A549 (cell line): ENCODE measurements at places on chromosomes 4 and X.

GRCh38 chrX:129600981-129601424, 53.8 kb downstream of the APLN start:
- DNase-seq = peak; percentile 30

DNA sequence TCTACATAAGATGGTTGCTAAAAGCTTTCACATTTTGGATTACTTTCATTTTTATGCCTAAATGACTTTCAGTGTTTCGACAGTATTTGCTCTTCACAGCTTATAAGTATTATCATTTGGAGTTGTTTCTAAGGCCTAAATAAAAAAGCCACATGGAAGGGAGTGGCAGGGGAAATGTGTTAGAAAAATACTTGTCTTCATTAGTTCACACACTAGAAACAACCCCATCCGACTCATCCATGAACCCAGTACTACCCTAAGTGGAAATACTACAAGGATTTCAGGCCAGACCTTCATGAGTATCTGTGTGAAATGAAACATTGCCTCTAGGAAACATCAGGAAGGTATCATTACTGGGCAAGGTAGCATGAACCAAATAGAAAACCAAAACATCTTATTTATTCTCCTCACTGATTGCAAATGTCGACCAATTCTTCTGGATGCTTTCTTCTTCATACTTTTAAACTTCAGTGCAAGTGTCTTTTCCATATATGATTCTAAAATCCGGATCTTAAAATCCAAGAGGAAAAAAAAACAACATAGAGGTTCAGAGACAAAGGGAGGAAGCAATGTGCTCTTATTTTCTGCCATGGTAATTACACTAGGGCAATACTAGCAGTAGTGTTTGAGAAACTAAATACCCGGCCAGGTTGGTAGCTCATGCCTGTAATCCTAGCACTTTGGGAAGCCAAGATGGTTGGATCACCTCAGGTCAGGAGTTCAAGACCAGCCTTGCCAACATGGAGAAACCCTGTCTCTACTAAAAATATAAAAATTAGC, 349.4 kb downstream of the ARHGAP24 start:
- DNase-seq = no peak

DNA sequence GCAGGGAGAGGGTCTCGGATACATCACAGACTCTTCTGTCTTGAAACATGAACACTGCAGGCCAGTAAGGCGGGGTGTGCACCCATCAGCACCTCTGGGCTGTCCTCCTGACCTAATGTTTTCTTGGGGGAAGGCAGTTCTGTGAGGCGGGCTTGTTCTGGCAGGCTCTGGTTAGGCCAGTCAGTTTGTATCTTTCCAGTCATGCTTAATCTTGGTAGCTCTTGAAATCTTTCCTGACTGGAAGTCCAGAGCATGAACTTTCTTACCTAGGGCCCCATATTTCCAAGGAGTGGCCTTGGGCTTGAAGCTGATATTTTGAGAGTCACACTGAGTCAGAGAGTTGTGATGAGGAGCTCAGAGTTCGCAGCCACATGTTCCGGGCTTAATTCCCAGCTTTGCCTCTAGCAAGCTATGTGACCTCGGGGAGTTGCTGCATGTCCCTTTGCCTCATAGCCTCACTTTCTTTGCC, 54.2 kb upstream of the RASSF6 start:
- DNase-seq = no peak

- DNase-seq = no peak
These were observed 755.8 kb downstream of the RPA4 start for GRCh38 chrX:97639526-97639925.

DNA sequence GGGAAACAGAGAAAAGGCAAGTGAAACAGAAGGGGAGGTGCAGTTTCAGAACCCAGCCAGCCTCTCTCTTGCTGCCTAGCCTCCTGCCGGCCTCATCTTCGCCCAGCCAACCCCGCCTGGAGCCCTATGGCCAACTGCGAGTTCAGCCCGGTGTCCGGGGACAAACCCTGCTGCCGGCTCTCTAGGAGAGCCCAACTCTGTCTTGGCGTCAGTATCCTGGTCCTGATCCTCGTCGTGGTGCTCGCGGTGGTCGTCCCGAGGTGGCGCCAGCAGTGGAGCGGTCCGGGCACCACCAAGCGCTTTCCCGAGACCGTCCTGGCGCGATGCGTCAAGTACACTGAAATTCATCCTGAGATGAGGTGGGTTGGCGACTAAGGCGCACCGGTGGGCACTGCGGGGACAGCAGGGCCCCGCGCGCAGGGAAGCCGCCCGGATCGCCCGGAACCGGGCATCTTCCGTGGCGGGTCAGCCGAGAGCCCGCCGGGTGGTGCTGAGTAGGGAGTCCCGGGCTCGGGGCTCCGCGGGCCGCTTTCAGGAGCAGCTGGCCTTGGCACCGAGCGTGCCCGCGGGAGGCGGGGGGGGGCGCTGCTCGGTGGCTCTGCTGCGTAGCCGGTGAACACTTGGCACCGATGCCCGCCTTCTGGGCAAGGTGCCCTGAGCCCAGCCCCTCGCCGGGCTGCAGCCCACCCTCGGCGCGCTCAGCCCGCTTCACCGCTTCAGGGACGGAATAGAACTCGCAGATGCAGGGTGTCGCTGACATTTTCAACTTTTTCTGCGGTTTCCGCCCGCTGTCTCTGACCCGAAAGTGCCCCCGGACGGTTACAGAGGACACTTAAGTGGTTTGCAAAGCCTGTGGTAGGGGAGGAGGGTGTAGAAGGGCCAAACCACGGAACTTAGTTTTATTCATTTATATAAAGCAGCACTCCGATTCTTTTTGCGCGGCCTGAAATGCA, at the start of gene CD38:
Gene CD38 (plus strand): TSS at position 40 of the 953 bp plus-strand sequence. CDS start 87 bp downstream, at position 127.
- peak; percentile 41 for DNase-seq

DNA sequence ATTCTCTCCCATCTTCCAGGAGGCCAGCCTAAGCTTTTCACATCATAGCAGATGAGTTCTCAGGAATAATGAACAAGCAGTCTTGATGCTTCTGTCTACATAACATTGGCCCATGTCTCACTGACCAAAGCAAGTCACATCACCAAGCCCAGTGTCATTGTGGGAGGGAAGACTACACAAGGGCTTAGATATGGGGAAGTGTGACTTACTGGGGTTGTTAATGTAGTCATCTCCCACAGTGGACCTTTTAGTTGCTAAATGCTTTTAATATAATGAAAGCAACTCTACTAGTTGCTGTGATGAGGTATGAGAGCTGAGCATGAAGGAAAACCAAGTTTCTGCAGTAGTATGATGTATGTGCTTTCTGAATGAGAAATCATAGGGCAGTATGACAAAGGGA, 40.5 kb downstream of the TSPAN7 start:
- DNase-seq = no peak

DNA sequence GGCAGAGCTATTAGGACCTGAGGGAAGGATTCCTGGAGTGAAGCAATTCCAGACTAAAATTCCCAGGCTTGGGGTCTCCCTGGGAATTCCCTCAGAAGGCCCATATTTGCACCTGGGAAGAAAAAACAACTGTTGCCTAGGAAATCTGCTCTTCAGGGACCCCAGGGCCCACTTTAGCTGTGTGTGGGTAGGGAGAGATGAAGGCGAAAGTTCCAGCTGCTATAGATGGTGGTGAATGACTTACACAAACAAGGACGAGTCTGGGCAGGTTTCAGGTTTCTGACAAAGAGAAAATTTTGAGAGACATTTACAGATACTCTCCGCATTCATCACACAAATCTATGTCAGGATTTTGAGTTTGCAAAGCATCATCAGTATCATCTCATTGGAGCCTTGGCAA, 126.1 kb downstream of the GPC3 start:
- no peak for DNase-seq

GRCh38 chr4:140099983-140100382, 54.0 kb downstream of the MAML3 start:
- DNase-seq = peak; percentile 49

DNA sequence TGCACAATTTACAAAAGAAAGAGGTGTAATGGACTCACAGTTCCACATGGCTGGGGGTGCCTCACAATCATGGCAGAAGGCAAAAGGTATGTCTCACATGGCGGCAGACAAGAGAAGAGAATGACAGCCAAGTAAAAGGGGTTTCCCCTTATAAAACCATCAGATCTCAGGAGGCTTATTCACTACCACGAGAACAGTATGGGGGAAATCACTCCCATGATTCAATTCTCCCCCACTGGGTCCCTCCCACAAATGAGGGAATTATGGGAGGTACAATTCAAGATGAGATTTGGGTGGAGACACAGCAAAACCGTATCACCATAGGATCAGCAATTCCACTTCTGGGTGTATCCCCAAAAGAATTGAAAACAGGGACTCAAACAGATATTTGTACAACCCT, 97.5 kb upstream of the STX18 start:
- DNase-seq = no peak

- DNase-seq = no peak
These were observed 30.8 kb downstream of the RBBP7 start for GRCh38 chrX:16839219-16839851.

GRCh38 chr4:88737307-88737941, 39.8 kb upstream of the NAP1L5 start:
- DNase-seq = no peak

GRCh38 chrX:85109235-85109634, 105.6 kb downstream of the APOOL start:
- DNase-seq = peak; percentile 7

DNA sequence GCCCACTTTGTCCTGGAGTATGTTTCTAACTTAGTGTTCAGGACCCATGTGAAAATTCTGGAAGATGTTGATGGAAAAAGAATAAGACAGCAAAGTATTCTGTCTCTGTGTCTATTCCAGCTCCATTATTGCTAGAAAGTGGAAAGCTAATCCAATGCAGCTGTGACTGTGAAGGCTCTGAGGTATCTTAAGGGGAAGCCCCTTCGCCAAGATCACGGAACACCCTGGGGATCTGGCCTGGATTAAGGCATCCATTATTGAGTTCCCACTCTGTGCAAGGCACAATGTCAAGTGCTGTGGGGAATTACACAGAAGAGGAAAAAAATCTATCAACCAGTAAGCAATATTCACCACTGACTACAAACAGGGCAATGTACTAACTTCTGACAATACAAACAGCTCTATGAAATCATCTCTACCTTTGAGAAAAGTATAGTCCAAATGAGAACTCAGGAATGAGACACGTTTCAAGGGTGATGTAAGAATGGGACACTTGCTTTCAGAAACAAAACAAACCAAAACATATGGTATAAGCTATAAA, 222.1 kb downstream of the LDB2 start:
- DNase-seq = no peak

GRCh38 chr4:187665086-187665485, 330.5 kb upstream of the ZFP42 start:
- no peak for DNase-seq

DNA sequence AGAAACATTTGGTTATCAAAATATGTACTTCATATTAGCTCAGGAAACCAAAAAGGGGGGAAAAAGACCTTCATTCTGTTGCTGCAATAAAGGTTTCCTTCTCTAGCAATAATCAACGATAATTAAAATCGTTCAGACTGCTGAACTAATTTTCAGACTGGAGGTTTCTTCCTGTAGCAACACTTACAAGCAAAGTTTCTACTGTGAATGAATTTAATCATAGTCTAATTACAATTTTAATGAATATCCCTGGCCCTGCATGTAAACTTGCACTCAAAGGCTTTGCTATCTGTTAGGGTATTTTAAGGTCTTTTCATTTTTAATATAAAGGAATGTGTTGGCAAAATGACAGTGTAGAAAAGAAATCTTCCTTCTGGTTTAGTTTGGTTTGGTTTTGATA, 265.2 kb downstream of the QDPR start:
- DNase-seq = no peak

- peak; percentile 32 for DNase-seq
These were observed 650.8 kb downstream of the PCDH7 start for GRCh38 chr4:31370866-31371465.

GRCh38 chr4:67988991-67989390, 25.7 kb upstream of the TMPRSS11A start:
- DNase-seq = no peak

- DNase-seq = no peak
These were observed 331 bp downstream of the SETD7 start for GRCh38 chr4:139555705-139556070.

- DNase-seq = no peak
These were observed 53.1 kb downstream of the CCNI start for GRCh38 chr4:77022560-77023179.

DNA sequence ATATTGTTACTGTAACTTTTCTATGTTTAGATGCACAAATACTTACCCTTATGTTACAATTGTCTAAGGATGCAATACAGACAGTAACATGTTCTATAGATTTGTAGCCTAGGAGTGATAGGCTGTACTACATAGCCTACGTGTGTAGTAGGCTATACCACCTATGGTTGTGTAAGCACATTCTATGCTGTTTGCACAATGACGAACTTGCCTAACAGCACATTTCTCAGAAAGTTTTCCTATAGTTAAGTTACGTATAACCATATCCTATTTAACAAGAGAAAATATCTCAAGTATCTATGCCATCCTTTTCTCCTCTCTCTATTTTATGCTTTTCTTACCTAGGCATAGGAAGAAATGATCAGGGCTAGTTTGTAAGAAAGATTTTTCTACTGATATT, 710.8 kb upstream of the HTR2C start:
- no peak for DNase-seq

DNA sequence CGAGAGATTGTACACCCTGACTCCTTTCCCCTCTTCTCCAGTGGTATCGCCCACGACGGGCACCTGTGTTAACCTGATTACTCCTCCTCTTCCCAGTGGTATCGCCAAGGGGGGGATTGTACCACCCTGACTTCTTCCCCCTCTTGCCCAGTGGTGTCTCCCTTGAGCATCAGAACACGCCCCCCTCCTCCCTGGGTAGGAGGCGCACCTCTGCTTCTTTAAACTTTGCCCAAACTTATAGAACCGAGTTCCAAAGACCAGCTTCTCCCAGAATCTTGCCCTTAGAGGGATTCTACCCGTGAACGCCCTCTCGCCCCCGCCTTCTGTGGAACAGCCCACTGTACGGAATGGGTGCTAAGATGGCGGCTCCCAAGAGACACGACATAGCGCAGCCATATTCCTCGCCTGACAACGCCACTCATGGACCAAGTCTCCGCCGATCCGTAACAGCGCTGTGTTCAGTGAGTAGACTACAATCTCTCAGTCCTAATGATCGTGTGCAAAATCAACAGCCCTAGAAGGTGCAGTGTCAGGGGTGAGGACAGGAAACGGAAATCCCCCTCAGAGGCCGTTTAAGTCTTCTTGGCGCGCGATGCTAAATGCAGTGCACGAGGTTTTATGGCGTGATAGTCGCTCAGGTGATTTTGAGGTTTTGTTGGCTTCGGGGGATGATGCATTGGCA, 4.2 kb upstream of the ZNF157 start:
- DNase-seq = peak; percentile 78

DNA sequence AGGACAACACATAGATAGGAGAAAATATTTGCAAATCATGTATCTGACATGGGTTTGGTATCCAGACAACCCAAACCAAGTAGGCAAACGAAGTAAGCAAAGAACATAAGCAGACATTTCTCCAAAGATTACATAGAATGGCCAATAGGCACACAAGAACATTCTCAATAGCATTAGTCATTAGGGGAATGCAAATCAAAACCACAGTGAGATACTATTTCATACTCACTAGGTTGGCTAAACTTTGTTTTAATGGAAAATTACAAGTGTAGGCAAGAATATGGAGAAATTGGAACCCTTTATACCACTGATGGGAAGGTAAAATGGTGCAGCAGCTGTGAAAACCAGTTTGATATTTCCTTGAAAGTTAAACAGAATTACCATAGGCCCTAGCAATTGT, 74.7 kb downstream of the CHRNA9 start:
- no peak for DNase-seq

GRCh38 chrX:108117988-108118387, 26.4 kb downstream of the ATG4A start:
- DNase-seq = no peak
